ENCODE measurements at places on chromosomes 7 and 10. TPM values are rescaled to one million over a fixed set of nuclear protein-coding genes. Genes with fewer than 3 reads are reported as not detected.

- DNase-seq: no peak
These were observed 36.9 kb upstream of the GSDME start for GRCh38 chr7:24793982-24794648.

- DNase-seq: peak; percentile 22
These were observed 81.0 kb upstream of the INSIG1 start for GRCh38 chr7:155216475-155217272.

PNLIP gene
- not detected for total RNA-seq

DNA sequence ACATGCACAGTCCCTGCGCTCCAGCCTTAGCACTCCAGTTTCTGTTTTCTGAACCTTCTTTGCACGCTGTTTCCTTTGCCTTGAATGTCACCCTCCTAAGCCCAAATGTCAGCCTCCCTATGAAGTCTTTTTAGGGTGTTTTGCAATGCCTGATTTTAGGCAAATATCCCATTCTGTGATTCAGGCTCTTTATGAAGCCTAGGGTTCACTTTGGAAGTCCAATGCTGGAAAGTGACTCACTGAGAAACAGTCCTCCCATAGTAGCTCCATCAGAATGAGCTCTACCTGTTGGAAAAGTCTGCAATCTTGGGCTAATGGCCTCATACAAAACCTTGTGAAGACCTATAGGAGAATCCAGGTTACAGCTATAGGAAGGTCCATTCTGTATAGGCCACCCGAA, 5.3 kb downstream of the LAMB4 start:
- no peak for DNase-seq

MET gene
- 255 TPM for total RNA-seq

ZNF485 gene
- total RNA-seq: 5.2 TPM

- DNase-seq: no peak
These were observed 435.5 kb upstream of the NRG3 start for GRCh38 chr10:81439445-81439844.

DNA sequence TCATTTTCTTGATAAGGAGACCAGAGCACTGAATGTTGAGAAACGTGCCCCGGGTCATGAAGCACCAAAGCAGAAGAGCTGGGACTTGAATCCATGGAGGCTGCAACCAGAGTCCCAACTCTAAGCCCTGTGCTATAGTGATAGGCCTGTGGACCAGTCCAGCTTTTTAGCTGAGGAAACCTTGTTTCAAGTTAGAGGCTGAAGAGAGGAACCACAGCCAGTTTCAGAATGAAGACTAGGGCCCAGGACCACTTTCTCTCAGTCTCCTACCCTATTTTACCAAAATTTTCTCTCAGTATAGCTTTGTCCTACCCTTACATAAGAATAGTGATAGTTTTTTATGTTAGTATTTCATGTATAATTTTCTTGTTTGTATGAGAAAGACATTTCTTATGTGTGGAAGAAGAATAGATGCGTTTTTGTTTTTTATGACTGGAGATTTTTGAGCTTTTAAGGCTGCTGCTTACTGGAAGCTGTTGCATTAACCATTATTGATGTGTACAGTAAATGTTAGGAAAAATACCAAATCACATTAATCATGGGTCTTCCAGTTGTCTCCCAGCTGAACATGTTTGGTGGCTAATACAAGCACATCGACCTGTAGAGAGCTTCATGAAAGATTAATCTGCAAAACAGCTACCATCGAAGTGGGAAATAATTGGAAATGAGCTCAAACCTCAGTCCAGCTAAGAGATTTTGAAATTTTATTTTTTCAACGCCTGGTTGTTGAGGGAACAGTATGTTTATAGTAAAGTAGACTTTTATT, 45.0 kb upstream of the CSTF2T start:
- no peak for DNase-seq

DNA sequence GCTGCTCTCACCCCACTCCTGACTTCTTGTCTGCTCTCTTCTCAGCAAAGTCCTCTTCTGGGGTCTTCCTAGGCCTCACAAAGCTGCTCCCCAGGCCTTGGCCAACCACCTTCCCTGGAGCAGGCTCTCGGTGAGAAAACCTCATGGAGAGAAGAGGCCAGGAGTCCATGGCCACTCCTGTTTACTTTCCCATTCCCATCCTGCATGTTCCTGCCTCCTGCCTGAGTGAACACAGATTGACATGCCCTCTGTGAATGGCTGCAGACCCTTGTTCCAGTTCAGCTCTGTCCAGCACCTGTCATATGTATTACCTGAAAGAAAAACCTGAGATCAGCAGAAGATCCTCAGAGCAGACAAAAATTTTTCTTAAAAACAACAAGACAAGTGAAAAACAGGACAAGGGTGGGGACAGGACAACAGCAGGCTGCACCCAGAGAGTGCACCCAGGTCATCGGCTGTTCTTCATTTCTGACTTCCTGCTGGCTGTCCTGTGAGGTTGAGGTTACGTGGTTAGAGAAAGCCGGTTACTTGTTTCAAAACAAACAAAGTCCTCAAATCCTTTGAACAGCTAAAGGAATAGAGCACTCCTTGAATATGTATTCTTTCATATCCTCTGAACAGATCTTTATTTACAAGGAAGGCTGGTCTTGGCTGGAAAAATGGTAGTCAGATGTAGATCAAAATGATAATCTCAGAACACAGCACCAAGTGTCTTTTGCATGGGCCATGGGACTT, 34.0 kb upstream of the DLD start:
- DNase-seq: peak; percentile 35

DNA sequence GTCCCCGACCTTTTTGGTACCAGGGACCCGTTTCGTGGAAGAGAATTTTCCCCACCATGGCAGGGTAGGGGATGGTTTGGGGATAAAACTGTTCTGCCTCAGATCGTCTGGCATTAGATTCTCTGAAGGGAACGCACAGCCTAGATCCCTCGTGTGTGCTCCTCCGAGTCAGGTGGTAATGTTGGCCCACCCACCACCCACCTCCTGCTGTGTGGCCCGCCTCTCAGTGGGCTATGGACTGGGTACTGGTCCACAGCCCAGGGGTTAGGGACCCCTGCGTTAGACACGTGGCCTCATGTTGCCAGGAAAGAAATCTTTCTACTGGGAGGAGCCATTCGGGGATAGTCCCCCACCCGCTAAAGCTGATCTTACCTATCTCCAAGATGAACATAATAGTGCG, 27.0 kb downstream of the PFKFB3 start:
- no peak for DNase-seq

LHFPL3 gene
- total RNA-seq: not detected

GRCh38 chr10:34629084-34629483, 186.0 kb downstream of the PARD3 start:
- no peak for DNase-seq

TMEM270 gene
- not detected for total RNA-seq
